ENCODE measurements at places on chromosomes 7 and 10. TPM values are rescaled to one million over a fixed set of nuclear protein-coding genes. Genes with fewer than 3 reads are reported as not detected.
A peak's percentile ranks its signal among the peaks of the same experiment; 100 is the strongest.

GRCh38 chr7:134752006-134752760 is 27.3 kb upstream of the CALD1 start:
- DNase-seq: no peak

DNA sequence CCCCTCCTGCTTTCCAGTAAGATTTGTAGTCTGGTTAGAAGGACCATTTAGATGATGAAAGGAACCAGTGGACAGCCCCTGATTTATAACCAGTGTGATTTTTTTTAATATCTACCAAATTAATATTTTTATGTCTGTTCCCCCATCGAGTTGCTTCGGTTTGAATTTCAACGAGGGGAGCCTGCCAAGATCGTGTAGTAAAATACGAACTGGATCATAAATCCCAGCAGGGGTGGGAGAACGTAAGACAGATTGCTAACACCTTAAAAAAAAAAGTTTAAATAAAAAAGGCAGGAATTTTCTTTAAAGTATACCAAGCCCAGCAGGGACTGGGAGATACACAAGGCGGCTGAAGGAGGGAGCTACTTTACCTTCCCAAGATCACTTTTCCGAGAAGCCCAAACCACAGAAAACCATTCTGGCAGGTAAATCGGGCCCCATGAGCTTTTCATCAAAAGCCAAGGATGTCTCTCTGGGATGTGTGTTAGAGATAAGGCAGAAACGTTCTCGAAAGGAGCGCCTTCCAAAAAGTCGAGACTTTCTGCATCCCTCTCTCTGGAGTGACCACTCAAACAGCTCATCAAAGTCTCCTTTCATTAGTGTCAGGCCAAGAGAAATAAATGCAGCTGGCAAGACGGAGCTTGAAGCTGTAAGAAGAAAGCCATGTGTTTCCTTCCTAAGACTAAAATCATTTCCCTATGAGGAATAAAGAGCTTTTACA is 270.5 kb upstream of the NFE2L3 start:
- DNase-seq: no peak

DNA sequence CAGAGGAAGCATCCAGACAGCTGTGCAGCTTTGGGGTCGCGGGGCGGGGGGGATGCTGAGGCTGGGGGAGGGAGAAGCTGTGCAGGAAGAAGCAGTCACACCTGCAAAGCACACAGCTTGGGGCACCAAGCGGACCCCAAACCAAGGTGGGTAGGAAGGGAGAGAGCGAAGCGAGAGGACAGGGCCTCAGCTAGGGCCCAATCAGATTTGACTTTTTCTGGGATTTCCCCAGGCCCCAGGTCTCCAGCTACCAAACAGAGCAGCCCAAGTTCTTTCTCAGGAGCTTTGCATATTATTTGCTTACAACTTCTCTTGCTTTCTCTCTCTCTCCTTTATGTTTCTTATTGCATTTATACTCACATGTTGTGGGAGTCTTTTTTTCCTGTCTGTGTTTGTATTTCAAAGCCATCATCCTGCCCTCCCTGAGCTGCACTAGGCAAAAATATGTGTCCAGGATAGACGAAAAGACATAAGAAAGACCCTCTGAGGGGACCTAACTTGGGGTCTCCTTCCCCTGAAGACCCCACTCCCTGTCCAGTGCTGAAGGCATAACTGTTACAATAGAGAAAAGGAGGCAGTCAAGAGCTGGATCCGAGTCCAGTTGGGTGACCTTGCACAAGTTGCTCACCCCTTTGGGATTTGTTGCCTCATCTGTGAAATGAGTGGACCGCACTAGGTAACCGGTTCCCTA is 50.6 kb upstream of the SMNDC1 start:
- no peak for DNase-seq

- no peak for DNase-seq
These were observed 49.7 kb downstream of the OAT start for GRCh38 chr10:124369066-124369465.

- no peak for DNase-seq
These were observed 991.4 kb downstream of the CCSER2 start for GRCh38 chr10:85319826-85320225.

DNA sequence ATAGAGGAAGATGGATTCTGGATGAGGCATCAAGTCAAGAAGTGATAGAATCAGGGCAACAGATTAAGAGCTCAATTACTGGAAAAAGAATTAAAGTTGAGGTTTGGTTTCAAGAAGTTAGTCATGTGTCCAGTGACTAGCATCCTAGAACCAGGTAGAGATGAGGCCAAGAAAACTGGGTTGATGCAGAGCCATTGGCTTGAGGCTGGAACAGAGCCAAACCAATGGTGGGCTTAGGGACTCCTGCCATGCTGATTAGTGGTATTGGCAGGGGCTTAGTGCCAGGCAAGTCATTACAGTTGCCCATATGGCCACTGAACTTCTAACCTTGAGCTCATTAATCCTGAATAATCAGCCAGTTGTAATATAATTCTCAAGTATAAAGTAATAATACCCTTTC is 18.5 kb downstream of the ZNF277 start:
- no peak for DNase-seq

- no peak for DNase-seq
These were observed 49.6 kb upstream of the PDCD4 start for GRCh38 chr10:110822035-110822711.

DNA sequence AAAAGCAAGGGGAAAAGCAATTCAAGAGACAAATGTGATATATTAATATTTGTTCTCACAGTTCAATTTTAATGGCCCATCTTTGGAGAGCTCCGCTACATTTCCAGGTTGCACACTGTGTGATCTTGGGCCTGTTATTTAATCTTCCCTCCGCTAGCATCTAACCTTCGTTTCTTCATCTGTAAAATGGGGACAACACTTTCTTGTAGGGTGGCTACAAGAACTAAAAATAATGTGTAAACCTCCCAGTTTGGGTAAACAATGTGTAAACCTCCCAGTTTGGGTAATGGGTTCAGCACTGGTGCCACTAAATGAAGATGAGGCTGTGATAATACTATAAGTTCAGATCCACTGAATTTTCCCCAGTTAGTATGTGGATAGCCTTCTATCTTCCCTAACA is 99.5 kb downstream of the CDK6 start:
- no peak for DNase-seq

DNA sequence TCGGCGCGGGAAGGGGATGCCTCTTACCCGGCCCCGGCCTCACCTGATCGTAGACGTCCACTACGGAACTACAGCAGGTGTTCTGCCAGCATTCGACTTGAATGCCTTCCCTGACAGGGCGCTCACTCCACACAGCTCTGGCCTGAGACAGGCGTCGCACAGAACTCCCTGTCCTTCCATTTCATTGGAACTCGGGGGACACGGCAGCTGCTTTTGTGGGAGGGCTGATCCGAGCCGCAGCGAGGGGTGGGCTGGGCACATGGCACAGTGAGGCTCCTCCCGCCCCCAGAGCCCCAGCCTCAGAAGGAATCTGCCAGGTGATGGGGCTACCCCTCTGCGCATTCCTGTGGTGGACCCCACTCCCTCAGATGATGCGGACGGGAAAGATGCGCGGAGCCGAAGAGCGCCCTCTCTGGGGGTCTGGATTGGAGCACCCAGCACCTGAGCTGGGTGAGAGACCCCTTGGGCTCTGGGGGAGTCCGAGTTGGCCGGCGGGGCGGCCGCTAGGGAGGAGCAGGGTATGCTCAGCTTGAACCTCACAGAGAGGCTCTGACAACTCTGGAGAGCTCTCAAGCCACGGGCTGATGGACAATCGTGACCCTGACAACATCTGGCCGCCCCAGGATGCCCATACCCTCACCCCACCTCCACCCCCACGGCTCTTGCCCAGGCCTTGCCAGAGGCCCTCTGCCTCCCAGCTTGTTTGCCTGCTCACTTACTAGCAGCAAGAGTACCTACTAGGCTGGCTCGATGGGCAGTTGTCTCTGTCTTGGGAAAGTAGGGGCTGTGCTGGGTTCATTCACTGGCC is 36.6 kb downstream of the RASGEF1A start:
- DNase-seq: peak; percentile 30

GRCh38 chr10:114753126-114753525 is 68.5 kb upstream of the FHIP2A start:
- DNase-seq: no peak

DNA sequence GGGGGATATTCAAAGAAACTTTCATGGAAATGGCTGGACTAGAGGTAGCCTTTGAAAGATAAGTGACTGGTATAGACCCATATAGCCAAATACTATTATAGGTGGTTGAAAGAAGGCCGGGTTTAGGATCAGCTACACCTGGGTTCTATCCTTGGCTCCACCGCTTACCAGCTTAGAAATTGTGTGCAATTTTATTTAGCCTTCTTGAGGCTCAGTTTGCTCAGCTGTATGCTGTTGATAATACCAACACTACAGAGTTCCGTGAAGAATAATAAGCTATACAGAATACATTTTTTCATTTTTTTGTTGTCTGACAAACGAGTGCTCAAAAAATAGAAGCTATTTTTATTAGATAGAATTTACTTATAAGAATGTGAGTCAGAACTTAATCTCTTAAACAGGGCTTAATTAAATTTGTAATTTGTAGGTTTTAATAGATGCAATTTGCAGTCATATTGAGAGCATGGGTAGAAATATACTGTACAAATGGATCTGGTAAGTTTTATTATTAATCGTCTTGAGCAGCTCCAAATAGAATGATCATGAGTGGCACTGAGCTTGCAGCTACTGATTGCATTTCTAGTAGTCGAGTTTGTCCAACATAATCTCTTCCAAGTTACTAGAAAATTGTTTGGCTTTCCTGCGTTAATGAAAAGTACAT is 164.3 kb upstream of the PHYHIPL start:
- DNase-seq: no peak

DNA sequence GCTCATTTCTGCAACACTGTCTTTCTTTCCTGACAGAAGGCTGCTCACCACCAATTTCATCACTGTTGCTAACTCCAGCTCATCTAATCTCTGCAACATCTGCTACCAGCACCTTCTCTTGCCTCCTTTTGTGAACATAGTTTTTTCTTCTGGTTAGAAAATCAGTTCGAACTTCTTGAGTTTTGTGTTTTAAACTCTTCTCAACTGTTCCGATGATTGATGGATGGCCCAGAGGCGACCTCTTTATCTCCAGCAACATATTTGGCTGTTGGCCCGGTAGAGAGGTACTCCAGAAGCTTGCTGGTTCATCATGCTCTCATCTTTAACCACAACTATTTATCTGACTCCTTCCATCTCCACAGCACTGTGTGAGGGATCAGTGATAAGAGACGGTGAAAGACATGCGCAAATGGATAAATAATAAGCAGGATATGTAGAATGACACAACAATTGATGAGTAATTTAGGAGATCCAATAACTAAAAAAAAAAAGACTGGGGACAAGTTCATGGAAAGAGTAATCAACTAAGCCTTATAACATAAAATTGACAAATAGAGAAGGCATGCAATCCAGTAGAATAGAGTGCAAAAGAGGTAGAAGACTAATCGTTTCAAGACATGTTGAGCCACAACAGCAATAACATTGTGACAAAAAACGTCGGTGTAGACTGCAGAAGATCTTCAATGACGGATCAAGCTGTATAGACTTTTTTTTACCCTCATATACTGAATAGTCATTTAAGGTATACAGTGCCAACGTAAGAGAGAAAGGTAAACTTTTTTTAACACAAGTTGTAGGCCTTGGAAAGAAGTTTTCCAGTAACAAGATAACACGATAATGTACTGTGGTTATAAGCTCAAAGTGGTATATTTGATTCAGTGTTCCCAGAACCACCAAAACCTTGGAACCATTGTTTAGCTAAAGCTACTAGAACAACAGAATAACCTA is 152.2 kb downstream of the CRPPA start:
- no peak for DNase-seq

DNA sequence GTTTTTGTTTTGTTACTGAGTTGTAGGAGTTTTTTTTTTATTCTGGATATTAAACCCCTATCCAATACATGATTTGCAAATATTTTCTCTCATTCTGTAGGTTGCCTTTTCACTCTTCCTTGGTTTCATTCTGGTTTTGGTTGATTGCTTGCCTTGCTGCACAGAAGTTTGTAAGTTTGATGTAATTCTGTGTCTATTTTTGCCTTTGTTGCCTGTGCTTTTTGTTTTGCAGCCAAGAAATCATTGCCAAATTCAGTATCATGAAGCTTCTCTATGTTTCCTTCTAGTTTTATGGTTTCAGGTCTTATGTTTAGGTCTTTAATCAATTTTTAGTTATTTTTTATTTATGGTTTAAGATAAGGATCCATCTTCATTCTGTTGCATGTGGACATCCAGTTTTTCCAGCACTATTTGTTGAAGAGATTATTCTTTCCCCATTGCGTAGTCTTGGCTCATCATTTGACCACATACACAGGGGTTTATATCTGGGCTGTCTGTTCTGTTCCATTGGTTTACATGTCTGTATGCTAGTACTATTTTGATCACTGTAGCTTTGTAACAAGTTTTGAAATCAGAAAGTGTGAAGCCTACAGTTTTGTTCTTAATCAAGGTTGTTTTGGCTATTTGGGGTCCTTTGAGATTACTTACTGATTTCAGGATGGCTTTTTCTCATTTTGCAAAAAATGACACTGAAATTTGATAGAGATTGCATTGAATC is 26.4 kb downstream of the BMPR1A start:
- DNase-seq: no peak

- DNase-seq: peak; percentile 90
These were observed 123.7 kb downstream of the TACC2 start for GRCh38 chr10:122112625-122113160.

GRCh38 chr10:122957474-122957873 is 3.4 kb upstream of the C10orf88 start:
- DNase-seq: no peak

DNA sequence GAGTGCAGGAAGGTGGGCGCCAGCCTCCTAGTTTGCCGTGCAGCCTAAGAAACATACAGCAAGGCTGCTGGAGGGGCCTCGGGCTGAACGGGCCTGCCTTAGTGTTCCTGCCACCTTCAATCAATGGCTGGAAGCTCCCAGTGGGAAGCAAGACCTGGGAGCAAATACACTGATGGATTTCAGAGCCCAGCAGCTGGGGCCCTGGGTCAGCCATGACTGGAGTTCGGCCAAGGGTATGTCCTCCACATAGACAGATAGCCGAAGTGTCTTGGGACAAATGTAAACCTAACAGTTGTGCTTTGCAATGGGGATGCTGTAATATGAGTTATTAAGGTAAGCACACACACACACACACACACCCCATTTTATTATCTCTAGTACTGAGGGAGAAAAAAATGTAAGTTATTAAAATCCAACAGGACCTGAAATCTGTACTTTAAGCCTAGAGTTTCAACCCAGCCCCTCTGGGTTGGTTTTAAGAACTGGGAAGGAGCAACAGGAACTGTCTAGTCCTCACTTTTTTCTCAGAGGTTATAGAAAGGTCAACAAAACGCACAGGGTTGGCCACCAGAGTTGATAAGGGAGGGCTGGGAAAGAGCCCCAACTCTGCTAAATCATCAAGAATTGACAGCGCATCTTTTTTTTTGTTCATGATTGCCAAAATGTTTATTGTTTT is 50.0 kb upstream of the CELF2 start:
- no peak for DNase-seq

The LIPK gene
- not detected for polyA plus RNA-seq

The DNAH11 gene
- 0.03 TPM for polyA plus RNA-seq

The ZNF727 gene
- polyA plus RNA-seq: 0.10 TPM
